Endodermal cell (in vitro differentiated cells): ENCODE measurements at places on chromosomes 2 and 18. TPM values are rescaled to one million over a fixed set of nuclear protein-coding genes. Genes with fewer than 3 reads are reported as not detected.

Gene VWC2L
- not detected in 3 replicates for total RNA-seq

Gene IL1F10
- total RNA-seq, result not detected in 3 replicates

Gene CXCR2
- not detected in 3 replicates for total RNA-seq

Gene ANKRD36B
- total RNA-seq, result 30.7 and 41.8 TPM in 2 replicates

Gene ZNF892
- total RNA-seq, result 11.7 and 14.7 TPM in 2 replicates

Gene LIMS2
- total RNA-seq, result 3.9 to 6.8 TPM (median 5.4 TPM) in 3 replicates

Gene TMEM185B
- total RNA-seq, result 22.9 and 23.5 TPM in 2 replicates

Gene NEB
- total RNA-seq, result 4.1 and 4.4 TPM in 2 replicates

Gene FAM161A
- total RNA-seq, result 15.1 and 19.0 TPM in 2 replicates

Gene ACVR1
- 26.2 and 26.9 TPM in 2 replicates for total RNA-seq

Gene GPR55
- total RNA-seq, result 5.6 and 7.5 TPM in 2 replicates

Gene RPRM
- total RNA-seq, result 32.6 and 34.7 TPM in 2 replicates

Gene EMILIN2
- 14.9 and 16.8 TPM in 2 replicates for total RNA-seq

Gene VAMP8
- 80.4 to 92.5 TPM (median 84.2 TPM) in 3 replicates for total RNA-seq

Gene UGT1A10
- not detected in 3 replicates for total RNA-seq

Gene GLI2
- 24.2 to 26.1 TPM (median 25.2 TPM) in 3 replicates for total RNA-seq

Gene ADGRF3
- 0.27 and 0.35 TPM in 2 replicates for total RNA-seq

Gene DSG1
- total RNA-seq, result not detected in 2 replicates

Gene UNC80
- total RNA-seq, result 0.50 and 0.55 TPM in 2 replicates

Gene IL36G
- total RNA-seq, result not detected in 2 replicates

Gene FOXD4L1
- total RNA-seq, result 0.15 to 0.29 TPM in 2 of 3 replicates, not detected in the other

Gene KIF1A
- total RNA-seq, result 61.4 to 88.9 TPM (median 83.1 TPM) in 3 replicates

Gene DSG2
- total RNA-seq, result 112 to 127 TPM (median 119 TPM) in 3 replicates

Gene DLX1
- not detected in 3 replicates for total RNA-seq

Gene LAMA1
- 140 and 198 TPM in 2 replicates for total RNA-seq

Gene TUBA3E
- total RNA-seq, result not detected in 3 replicates

Gene ALK
- total RNA-seq, result 0.45 and 0.46 TPM in 2 replicates

Gene MC5R
- 0.21 to 0.54 TPM in 2 of 3 replicates, not detected in the other for total RNA-seq

Gene ACTG2
- total RNA-seq, result 1.6 and 3.1 TPM in 2 replicates

Gene EVX2
- 0.05 TPM in 1 of 2 replicates, not detected in the other for total RNA-seq
